Adrenal gland (tissue), 19 donors: ENCODE measurements at places on chromosomes 11 and 22.

DNA sequence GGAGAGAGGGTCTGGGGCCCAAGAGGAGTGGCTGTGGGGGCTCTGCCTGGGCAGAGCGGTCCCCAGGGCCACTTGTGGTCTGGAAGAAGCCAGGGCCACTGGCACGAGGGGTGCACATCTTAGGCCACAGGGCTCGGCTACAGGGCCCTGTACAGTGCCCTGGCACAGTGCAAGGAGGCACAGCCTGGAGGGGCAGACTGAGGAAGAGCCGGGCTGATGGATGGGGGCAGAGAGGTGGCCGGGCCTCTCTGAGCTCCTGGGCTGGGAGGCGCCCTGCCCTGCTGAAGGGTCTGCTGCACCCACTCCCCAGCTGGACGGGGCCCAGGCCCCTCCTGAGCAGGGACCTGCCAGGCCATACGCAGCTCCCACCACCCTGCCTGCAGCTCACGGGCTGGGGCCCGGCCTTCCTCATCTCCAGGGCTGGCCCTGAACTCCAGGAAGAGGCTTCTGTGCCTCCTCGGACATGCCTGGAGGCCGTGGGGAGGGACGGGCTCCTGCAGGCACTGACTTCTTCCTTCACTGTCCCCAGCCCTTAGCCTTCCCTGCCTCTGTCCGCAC is 123.5 kb downstream of the CACNA1I start:
- no peak for DNase-seq

- no peak for DNase-seq
Observed at GRCh38 chr11:48036011-48036410, 55.7 kb downstream of the PTPRJ start.

GRCh38 chr22:45225732-45226502 is 14.8 kb downstream of the KIAA0930 start:
- DNase-seq, result peak; percentile 66

- no peak for DNase-seq
Observed at GRCh38 chr11:36605221-36606216, 7.5 kb upstream of the RAG2 start.

GRCh38 chr11:73257342-73258103 is 14.6 kb upstream of the P2RY6 start:
- DNase-seq, result peak; percentile 76

DNA sequence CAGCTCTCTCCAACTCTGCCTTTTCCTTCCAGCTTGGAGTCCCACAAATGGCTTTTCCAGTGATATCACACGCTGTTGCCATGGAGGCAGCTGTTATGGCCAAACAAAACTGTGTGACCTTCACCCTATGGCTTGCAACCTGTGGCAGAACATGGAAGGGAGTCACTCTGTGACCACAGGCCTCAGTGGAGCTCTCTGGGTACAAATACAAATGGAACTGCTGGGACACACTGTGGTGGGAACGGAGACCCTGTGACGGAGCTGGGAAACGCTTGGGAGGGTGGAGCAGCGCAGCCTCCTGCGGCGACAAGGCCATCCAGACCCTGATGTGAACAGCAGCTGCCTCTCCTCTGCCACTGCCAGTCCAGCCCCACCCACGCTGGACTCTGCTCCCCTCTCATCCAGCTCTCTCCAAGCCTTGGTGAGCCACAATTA is 162.5 kb downstream of the ETS1 start:
- DNase-seq, result no peak

GRCh38 chr11:118341261-118341660 is 1.2 kb downstream of the CD3D start:
- DNase-seq, result no peak

- DNase-seq, result no peak
Observed at GRCh38 chr11:35014346-35014745, 97.9 kb downstream of the PDHX start.

- no peak for DNase-seq
Observed at GRCh38 chr11:78869293-78869692, 294.6 kb upstream of the NARS2 start.

DNA sequence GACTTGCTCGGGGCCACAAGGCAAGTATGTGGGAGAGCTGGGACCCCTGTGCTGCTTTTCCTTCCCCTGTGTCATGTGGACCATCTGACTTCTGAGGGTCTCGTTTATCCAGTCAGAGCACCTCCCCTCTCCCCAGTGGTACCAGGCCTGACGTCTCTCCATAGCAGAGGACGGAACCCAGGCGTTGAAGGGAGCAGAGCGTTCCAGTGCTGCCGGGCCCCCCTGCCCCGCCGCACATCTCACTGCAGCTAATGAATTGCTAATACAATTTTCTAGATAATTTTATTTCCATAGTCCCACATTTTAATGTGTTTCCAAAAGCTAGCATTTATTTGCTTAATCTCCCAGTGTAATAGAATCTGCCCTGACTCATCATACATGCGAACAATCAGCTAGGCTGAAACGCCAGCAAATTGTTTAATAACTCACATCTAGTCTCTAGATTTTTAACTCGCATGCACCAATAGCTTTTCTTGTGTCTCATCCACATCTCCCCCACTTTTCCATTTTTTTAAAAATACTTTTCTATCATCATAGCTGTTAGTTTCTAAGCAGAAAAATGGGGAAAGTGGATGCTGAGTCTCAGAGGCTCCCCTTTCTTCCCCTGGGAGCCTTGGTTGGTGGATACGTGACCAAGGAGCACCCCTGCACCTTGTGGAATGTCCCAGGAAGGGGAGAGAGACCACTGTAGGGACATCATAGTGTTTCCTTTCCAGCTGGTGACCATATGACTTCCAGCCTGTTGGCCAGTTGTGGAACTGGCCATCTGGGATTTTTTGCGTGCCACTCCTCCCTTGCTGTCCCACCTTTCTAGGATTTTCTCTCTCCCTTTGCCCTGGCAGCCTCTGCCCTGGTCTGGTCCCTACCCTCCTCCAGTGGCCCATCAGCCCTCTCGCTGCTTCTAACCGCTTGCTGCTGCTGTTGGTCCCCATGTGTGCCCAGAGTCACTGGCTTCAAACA is 58.6 kb upstream of the NNMT start:
- DNase-seq, result no peak

- no peak for DNase-seq
Observed at GRCh38 chr11:106681435-106681834, 336.8 kb downstream of the GUCY1A2 start.

DNA sequence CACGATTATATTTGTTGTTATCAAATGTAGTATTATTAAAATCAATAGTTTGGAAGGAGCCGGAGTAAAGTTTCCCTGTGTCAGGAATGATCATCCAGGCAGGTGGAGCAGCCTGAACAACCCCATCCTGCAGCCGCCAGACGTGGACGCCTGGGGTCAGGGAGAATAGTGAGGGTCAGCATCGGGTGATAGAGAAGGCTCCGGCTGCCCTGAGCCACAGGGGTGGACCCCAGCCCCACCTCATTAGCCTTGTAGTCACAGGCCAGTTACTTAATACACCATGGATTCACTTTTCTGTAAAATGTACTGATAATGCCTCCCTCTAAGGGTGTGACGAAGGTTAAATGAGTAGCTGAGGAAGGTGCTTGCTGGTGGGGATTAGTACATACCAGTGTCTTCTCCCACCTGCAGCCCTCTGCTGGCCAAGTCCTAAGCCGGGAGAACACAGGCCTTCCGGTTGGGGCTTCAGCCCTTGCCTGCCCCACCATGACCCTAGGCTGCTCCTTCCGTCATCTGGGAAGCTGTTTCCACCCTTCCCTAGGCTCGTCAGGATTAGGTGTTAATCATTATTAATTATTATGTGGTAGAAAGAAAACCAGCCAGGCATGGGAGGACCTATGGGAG is 14.9 kb downstream of the TMEM121B start:
- no peak for DNase-seq

GRCh38 chr22:26974914-26975803 is 317.8 kb downstream of the MIAT start:
- DNase-seq, result no peak

- DNase-seq, result peak; percentile 71
Observed at GRCh38 chr22:38490915-38491314, 15.2 kb downstream of the DDX17 start.

DNA sequence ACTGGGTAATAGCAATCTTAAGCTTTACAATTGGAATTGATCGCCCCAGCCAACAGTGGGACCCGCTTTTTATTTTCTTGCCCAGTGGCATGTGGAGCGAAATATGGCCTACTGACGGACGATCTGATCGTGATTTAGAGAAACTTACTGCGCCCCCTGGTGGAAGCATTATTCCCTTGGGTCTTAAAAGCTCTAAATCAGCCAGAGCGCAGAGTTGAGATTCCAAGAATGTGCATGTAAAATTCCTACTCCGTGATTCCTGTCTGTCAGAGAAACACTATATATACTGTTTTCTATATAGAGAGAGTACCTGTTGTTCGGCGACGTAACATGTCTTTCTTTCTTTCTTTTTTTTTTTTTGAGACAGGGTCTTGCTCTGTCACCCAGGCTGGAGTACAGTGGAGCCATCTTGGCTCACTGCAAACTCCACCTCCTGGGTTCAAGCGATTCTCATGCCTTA is 3.7 kb upstream of the DPF2 start:
- peak; percentile 97 for DNase-seq

DNA sequence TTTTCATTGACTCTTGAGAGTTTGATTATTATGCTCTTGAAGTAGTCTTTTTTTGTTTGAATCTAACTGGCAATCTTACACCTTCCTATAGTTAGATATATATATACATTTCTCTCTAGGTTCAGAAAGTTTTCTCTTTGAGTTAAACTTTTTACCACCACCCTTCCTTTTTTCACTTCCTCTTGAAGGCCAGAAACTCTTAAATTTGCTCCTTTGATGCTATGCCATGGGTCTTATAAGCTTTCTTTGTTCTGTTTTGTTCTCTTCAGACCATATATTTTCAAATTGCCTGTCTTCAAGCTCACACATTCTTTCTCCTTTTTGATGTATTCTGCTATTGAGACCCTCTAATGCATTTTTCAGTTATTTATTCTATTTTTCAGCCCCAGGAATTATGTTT is 513.5 kb upstream of the CNTN5 start:
- DNase-seq, result no peak

DNA sequence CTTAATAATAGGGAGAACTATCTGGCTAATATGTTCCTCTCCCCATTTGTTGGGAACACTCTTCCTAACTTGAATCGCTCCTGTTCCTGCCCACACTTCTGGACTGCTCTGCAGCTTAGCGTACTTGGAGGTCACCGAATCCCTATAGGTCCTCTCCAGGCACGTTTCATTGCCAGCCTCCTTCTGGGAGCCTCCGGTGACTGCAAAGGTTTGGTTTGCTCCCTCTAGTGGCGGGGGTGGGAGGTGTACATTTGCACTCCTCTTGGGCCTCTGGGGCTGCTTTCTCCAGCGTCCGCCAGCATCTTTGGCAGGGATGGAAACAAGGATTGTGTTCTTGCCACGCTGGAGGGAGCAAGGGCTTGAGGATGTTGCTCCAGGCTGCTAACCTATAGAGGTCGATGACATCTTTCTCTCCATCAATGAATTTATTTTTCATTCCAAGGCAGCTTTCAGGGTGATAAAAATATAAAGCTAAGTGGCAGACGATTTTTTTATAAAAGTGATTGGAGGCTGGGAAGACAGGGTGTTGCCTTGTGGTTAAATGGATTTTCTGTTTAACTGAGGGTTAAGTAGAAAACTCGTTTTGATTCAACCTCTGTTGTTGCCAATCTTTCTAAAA is 48.7 kb downstream of the TSPAN18 start:
- DNase-seq, result peak; percentile 83

GRCh38 chr22:45628515-45628914 is 43.1 kb upstream of the ATXN10 start:
- no peak for DNase-seq

DNA sequence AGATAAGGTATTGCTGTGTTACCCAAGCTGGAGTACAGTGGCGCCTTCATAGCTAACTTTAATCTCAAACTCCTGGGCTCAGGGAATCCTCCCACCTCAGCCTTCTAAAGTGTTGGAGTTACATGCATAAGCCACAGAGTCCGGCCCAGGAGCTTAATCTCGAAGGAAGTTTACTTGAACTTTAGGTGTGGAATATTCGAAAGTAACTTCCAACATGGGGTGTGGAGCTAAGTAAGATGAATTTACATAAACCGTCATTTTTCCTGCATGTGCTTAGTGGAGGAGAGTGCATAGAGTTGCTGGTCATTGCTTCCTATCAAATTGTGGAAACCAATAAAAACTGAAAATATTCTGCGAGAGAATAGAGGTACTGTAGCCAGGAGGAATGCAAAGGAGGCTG is 1.5 kb downstream of the ATG13 start:
- DNase-seq, result no peak

GRCh38 chr11:62413060-62413696 is 5.7 kb upstream of the SCGB1A1 start:
- no peak for DNase-seq

- DNase-seq, result no peak
Observed at GRCh38 chr11:42013656-42014201, 554.3 kb upstream of the LRRC4C start.

- peak; percentile 83 for DNase-seq
Observed at GRCh38 chr11:78163828-78164227, 24.4 kb upstream of the ALG8 start.

DNA sequence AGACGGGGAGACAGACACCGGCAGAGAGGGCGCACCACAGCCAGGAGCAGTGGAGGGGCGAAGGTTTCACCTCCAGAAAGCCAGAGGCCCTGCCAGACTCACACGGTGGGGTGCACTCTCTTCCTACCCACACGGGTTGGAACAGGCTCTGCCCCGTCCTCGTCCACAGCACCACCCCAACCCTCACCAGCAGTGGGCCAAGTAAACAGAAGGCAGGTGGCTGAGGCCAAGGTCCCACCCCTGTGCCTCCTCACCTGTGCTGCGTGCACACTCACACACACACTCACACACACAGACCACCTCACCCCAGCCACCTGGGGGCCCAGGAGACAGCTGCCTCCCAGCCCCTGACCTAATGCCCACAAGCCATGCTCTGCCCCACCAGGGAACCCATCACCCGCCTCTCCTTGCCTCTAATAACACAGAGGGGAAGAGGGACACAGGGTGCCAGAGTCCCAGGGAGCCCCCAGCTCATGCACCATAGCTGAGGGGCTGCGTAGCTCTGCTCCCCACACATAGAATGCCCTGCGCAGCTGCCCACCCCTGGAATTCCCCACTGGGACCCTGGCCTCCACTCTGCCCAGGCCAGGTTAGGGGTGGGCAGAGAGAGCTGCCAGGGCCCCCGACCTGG is 3.1 kb downstream of the CYB5R3 start:
- no peak for DNase-seq

DNA sequence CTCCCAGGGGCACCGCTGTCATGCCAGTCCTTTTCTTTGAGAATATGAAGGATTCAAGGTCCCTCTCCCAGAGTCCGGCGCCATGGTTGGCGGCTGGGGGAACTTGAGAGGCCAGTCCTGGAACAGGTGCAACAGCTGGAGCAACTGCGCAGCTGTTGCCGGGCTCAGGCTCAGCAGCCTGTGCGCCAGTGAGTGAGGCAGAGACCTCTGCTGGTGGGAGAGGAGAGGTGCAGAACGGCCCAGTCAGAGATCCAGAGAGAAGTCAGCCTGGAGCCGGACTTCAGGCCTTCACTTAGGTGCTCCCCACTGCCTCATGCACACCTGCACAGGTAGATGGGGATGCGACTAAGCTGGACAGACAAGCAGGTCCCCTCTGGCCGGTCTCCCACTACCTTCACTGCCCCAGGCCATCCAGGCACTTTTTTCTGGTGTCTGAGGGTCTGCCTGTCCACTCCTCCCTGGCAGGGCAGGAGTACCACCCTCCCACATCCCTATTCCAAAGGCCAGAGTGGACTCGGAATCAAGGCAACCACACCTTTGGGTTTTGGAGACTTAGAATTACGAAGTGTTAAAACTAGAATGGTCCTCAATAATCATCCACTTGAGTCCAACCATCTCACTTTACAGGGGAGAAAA is 4.6 kb downstream of the CHRDL2 start:
- peak; percentile 90 for DNase-seq
